ENCODE measurements at places on chromosomes 1 and 21. TPM values are rescaled to one million over a fixed set of nuclear protein-coding genes. Genes with fewer than 3 reads are reported as not detected.

Gene ANKRD65
- not detected for total RNA-seq

Gene FLG2
- not detected for total RNA-seq

Gene MANEAL
- 5.6 TPM for total RNA-seq

Gene SLC25A34
- 0.80 TPM for total RNA-seq

Gene PARS2
- 8.4 TPM for total RNA-seq

Gene KRTAP7-1
- total RNA-seq, result not detected

Gene TRIM67
- total RNA-seq, result not detected

Gene GJB4
- not detected for total RNA-seq

Gene OR2L5
- not detected for total RNA-seq

Gene CRYAA
- not detected for total RNA-seq

Gene KRTAP13-2
- total RNA-seq, result not detected

Gene AUNIP
- 11.1 TPM for total RNA-seq

Gene CNN3
- 3.1 TPM for total RNA-seq

Gene LCE1D
- not detected for total RNA-seq

Gene LIPI
- total RNA-seq, result not detected

Gene LYPLAL1
- 20.1 TPM for total RNA-seq

Gene DYNLT5
- not detected for total RNA-seq

Gene TFF2
- total RNA-seq, result not detected

Gene KRTAP12-2
- not detected for total RNA-seq

Gene MAP1LC3C
- total RNA-seq, result not detected

Gene ARHGAP29
- not detected for total RNA-seq

Gene S100A16
- total RNA-seq, result not detected

Gene MIXL1
- total RNA-seq, result not detected

Gene UMODL1
- total RNA-seq, result not detected

Gene TAS1R1
- not detected for total RNA-seq

Gene ZNF648
- not detected for total RNA-seq

Gene C8B
- total RNA-seq, result not detected

Gene NBPF4
- total RNA-seq, result 0.11 TPM

Gene FPGT
- total RNA-seq, result 11.5 TPM

Gene CFHR1
- total RNA-seq, result not detected

Gene SLC35D1
- 14.2 TPM for total RNA-seq

Gene SERPINC1
- 0.31 TPM for total RNA-seq

Gene PLCH2
- 0.84 TPM for total RNA-seq

Gene NID1
- total RNA-seq, result 0.08 TPM

Gene CDK18
- total RNA-seq, result 2.3 TPM

Gene SEMA4A
- 18.4 TPM for total RNA-seq

Gene CDKN2C
- total RNA-seq, result 10.6 TPM

Gene RHBG
- total RNA-seq, result not detected

Gene CNIH3
- 1.3 TPM for total RNA-seq

Gene RNU1-1
- total RNA-seq, result 907 TPM

Gene FMO1
- total RNA-seq, result not detected

Gene VTCN1
- total RNA-seq, result not detected

Gene TSACC
- not detected for total RNA-seq

Gene IRF6
- 0.86 TPM for total RNA-seq

Gene ACBD6
- total RNA-seq, result 49.2 TPM
